ENCODE measurements at places on chromosomes 4 and X.

DNA sequence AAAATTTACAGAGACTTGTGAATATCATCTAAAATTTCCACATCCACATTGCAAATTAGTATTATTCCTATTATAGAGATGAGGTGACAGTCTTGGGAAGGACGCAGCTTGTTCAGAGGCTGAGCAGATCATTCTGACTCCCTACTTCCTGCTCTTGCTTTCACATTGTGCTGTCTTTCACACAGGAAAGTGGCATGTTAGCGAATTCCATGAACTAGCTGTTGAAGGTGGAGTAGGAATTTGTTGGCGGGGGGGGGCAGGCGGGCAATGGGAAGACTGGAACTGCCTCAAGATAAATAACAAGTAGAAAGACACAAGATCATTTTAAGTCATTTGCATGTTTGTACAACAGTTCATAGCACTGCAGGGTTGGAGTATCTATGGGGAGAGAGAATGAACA is 2.3 kb downstream of the PF4V1 start:
- DNase-seq = no peak

DNA sequence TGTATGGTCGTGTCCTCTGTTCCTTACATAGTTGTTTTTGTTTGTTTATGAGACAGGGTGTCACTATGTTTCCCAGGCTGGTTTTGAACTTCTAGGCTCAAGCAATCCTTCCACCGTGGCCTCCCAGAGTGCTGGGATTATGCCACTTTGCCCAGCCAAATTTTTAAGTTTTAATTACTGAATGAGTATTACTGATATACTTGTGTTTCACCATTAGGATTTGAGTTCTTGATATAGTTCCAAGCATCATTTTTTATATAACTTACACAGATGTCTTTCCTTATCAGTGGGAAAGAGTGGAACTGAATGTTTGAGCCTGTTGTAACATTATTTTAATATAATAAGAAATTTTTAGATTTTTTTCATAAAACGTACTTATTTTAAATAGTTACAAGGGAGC is 20.4 kb downstream of the TMEM165 start:
- no peak for DNase-seq

GRCh38 chr4:112747036-112747435 is 110.1 kb downstream of the LARP7 start:
- DNase-seq = no peak

GRCh38 chr4:13816472-13816871 is 188.9 kb upstream of the BOD1L1 start:
- no peak for DNase-seq

- no peak for DNase-seq
These were observed 378.9 kb downstream of the PPP1R2C start for GRCh38 chrX:42398967-42399631.

DNA sequence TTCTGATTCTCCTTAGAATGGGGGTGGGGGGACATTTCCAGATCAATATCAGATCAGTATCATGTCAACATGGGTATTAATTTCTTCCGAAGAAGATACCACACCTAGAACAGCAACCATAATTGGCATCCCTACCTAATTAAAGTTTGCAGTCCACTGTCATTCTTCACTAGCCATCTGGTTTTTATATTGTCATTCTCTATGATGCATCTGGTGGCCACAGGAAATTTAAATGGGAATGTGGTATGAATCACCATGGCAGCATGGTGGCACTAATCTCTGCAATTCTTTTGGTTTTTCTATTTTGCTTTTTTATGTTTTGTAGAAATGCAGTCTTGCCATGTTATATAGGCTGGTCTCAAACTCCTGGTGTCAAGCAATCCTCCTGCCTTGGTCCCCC is 16.6 kb upstream of the UBE2D3 start:
- DNase-seq = no peak

DNA sequence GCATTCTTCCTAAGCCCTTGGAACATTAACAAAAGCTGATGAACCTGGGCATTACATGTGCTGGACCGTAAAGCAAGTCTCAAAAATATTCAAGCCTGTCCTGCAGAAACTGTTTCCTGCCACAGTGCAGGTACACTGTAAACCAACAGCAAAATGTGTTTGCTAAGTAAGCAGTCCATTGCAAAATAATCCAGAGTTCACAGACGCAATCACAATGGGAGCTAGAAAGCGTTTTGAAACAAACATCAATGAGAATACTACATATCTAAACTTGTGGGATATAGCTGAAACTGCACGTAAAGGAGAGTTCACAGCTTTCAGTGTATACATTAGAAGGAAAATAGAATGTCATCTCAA is 61.6 kb downstream of the RGS12 start:
- DNase-seq = no peak

DNA sequence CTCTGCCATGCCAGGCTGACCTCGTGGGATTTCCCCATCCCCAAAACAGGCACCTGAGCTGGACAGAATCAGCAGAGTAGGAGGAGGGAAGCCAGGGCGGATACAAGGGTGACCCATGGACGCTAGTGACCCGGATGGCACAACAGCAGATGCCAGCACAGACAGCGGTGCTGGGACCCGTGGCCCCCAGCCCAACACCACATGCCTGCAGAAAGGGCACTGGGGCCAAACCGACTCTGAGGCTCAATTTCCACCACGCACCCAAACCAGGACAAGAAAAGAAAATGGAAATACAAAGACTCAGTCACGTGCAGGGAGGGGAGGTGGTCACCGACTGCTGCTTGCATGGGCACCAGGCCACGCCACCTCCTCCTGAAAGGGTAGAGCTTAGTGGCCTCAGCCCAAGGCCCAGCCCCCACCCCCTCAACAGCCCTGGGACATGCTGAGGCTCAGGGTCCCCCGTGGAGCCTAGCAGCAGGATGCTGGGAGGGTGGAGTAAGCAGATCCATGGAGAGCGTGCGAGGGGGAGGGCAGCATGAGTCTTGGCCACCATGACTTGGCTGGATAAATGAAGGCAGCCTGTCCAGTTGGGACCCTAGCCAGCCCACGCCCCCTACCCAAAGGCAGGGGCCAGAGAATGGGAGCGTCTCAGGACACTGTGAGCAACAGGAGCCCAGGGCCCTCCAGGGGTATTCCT is 47.7 kb downstream of the C4orf50 start:
- no peak for DNase-seq

DNA sequence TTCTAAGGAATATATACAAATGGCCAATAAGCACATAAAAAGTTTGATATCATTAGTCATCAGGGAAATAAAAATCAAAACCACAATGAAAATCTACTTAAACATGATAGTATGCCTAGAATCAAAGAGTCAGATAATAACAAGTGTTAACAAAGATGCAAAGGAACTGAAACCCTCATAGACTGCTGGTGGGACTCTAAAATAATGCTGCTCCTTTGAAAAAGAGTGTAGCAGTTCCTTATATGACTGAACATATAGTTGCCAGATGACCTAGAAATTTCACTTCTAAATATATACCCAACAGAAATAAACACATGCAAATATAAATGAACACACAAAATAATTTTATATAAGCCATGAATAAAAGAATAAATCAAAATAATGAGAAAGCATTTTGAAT is 205.1 kb upstream of the CTSO start:
- DNase-seq = no peak

DNA sequence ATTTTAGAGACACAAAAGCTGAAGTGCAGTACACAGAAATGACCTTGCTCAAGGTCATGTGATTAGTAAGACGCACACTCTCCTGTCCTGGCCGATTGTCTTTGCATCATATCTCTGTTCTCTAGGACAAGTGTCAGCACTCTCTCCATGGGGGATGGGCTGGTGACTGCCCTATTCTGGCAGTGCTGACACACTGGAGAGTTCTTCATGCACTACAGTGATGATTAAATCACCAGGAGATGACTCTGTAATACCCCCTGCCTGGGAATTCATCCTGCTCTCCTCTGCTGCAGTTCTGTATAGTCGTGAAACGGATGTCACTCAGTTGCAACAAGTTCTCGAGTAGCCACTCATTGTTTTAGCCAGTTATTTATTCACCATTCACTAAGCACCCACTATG is 5.3 kb upstream of the SHISA3 start:
- DNase-seq = no peak

DNA sequence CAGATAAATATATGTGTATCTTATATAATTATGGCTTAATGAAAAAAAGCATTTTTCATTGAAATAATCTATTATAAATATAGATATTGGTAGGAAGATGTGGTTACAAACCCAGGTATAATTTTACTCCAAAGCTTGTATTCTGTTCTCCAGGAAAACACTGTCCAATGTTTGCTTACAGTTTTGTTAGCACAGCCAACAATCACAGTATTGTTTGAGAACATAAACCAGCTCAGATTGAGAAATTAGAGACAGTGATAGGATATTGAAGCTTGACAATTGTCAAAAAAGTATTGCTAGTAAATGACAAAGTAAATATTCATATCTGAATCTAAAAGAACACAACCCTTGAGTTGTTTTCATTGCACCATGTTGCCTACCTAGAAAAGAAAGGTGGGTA is 228.8 kb downstream of the ADGRL3 start:
- DNase-seq = no peak

GRCh38 chr4:182425302-182425701 is 182.1 kb downstream of the TENM3 start:
- no peak for DNase-seq

- DNase-seq = no peak
These were observed 10.8 kb downstream of the APOO start for GRCh38 chrX:23896981-23897380.

DNA sequence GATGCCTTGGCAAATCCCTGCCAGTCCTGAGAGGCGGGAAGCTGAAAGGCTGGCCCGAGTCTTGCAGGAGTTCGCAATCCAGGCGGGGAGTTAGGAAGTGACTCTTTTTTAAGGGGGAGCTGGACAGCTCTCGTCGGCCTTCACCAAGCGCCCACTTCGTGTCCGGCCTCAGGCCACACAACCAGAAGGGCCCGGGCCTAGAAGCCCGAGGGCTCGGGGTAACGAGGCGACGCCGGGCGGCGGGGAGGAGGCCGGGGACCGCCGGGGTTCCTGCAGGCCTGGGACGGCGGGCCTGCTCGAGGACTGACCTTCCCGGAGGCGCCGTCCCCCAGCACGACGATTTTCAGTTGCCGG is 395 bp downstream of the RAB28 start:
- no peak for DNase-seq

- DNase-seq = no peak
These were observed 128.6 kb downstream of the ADAMTS3 start for GRCh38 chr4:72440386-72440785.

GRCh38 chr4:53066155-53066554 is 204.0 kb downstream of the RASL11B start:
- no peak for DNase-seq

DNA sequence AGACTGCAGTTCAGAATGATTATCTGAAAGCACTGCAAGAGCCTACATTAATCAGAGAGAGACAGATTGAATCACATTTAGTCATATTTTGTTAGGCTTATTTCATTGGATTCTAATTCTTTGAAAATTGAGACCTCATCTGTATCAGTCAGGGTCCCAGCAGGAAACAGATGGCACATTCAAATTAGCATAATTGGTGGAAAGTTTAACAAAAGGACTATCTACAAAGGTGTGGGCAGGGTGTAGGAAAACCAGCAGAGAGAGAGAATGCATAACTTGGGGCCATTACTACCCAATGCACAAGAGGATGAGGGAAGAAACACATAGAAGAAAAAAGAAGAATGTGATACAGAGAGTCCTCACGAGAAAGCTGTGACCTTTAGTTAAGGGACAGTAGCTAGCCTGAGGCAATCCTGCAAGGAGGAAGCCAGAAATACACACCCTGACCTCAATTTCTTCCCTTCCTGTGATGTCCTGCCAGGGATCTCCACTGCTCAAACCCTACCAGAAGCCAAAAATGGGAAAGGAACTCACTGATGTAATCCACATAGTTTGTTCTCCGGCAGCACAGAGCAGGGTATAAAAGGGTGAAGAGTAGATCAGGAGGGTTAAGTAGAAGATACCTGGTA is 17.7 kb upstream of the XKRX start:
- DNase-seq = no peak

GRCh38 chr4:69025191-69025998 is 70.9 kb upstream of the UGT2B7 start:
- DNase-seq = no peak

DNA sequence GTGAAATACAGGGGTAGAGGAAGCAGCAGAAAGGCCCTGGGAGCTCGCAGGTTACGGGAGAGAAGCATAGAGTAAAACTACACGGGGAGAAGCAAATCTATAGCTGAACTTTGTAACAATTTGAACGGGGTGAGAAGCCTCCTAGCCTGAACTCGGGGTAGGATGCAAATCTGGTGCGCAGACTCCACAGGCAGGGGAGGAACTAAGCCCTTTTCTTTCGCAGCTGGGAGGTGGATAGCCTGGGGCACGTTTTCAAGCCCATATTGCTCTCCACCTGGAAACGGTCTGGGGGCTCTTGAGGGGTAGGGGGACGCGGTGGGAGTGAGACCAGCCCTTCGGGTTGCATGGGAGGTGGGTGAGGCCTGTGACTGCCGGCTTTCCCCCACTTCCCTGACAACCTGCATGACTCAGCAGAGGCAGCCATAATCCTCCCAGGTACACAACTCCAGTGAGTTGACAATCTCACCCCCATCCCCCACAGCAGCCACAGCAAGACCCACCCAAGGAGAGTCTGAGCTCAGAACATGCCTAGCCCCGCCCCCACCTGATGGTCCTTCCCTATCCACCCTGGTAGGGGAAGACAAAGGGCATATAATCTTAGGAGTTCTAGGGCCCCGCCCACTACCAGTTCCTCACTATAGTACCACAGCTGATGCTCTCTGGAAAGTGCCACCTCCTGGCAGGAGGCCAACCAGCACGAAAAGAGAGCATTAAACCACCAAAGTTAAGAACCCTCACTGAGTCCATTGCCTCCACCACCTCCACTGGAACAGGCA is 29.9 kb downstream of the SOWAHB start:
- DNase-seq = no peak

GRCh38 chr4:186074189-186074588 is 5.2 kb downstream of the TLR3 start:
- no peak for DNase-seq

DNA sequence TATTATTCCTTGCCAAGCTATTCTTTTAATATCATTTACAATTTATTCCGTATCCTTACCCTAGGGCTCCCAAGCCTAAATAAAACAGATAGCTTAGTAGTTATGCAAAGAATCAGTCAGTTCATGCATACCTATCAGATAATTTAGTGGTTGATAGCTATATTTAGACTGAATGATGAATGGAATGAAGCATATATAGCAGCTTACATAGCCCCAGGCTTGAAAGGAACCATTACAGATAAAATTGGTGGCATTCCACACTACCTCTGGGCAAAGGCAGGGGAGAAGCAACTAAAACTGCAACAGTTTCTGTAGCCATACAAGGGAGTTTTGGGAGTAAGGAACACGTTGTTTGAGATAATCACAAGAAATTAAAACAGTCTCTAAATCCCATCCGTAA is 2.7 kb downstream of the ACE2 start:
- no peak for DNase-seq

- DNase-seq = no peak
These were observed 29.6 kb downstream of the TRIML1 start for GRCh38 chr4:188168726-188169373.

DNA sequence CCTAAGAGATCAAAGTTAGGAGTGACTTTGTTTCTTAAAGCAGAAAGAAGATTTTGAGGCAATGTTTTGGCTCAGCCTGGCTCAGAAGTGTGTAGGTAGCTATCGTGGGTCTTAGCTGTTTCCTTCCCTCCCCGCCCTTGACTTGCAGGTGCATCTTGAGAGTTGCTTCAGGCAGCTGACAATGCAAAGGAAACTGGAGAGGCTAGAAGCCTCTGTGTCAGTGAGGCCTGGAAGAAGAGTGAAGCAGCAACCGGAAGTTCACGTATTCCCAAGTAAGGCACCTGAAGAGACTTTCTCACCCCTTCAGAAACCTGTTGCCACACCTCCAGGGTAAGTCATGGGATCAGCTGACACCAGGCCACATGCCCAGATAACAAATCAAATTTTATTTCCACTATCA is 10.6 kb upstream of the XKRX start:
- no peak for DNase-seq

GRCh38 chr4:150570862-150571261 is 11.1 kb upstream of the MAB21L2 start:
- DNase-seq = no peak

Data from stimulated activated CD8-positive, alpha-beta memory T cell treated with anti-CD3 and anti-CD28 coated beads, Interleukin-4, amount 100 ng/mL, for 24 hours (primary cell).